Testis (tissue), 5 donors: ENCODE measurements at places on chromosomes 7 and 10. TPM values are rescaled to one million over a fixed set of nuclear protein-coding genes. Genes with fewer than 3 reads are reported as not detected.
A peak's percentile ranks its signal among the peaks of the same experiment; 100 is the strongest.

VENTX gene
- 1.5 TPM for polyA plus RNA-seq

TMEM178B gene
- polyA plus RNA-seq: 2.0 TPM

RTKN2 gene
- 9.1 TPM for polyA plus RNA-seq

NCF1 gene
- 8.3 TPM for polyA plus RNA-seq

LIPJ gene
- polyA plus RNA-seq: 10.4 TPM

UMAD1 gene
- polyA plus RNA-seq: 12.6 TPM

TFPI2 gene
- 4.6 TPM for polyA plus RNA-seq

PTTG1IP2 gene
- 13.1 TPM for polyA plus RNA-seq

CPED1 gene
- polyA plus RNA-seq: 7.4 TPM

SPDYE1 gene
- 8.3 TPM for polyA plus RNA-seq

CTAGE6 gene
- 7.9 TPM for polyA plus RNA-seq

CBLL1 gene
- 58.1 TPM for polyA plus RNA-seq

MLXIPL gene
- polyA plus RNA-seq: 34.2 TPM

PTPRZ1 gene
- 2.2 TPM for polyA plus RNA-seq

TRIM73 gene
- polyA plus RNA-seq: 21.3 TPM

DNA sequence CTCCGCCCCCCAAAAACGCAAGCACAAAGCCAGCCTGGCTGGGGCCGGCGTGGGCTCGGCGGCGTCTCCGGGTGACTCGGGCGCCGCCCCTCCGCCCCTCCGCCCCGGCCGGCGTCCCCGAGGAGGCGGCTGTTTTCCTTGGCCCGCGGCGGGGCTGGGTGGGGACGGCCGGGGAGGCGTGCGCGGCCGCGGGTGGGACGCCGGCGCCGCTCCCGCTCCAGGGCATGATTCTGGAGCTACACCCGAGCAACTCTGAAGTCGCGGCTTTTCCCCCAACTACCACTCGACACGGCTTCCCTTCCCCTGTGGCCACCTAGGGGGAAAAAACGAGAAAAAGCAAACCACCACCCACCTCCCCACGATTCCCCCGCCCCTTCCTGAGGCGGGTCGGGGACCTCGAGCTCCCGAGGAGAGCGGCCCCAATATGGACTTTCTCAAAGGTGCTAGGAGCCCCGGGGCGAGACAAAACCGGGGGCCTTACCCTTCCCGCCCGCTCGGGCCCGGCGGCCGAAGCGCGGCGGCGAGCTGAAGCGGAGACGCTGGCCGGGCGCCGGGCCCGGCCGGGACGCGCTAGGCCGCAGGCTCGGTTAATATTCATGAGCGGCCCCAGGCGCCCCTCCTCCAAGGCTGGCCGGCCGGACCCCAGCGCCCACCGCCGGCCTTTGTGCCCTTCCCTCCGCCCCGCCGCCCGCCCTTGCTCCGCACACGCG lies 856 bp downstream of the ARHGAP21 start:
- peak; percentile 52 for DNase-seq

- DNase-seq: no peak
Measured at GRCh38 chr7:51640841-51641240, 324.2 kb upstream of the COBL start.

DNA sequence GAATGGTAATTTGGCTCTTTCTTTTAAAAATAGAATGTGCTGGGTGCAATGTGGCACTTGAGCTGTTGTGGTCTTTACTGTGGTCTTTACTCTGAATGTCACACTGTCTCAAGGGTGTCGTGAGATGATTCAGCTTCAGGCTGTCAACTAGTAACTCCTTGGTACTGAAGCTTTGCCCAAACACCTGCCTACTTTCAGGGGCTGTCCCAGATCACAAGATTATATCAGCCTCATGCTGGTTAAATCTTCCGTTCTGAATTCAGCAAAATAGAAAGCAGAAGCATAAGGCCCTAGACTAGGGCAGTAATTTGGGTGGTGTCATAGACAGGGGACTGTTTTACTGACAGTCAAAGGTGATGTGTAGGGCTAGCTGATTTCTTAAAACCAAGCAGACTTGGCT lies 110.9 kb downstream of the BAMBI start:
- no peak for DNase-seq

DNA sequence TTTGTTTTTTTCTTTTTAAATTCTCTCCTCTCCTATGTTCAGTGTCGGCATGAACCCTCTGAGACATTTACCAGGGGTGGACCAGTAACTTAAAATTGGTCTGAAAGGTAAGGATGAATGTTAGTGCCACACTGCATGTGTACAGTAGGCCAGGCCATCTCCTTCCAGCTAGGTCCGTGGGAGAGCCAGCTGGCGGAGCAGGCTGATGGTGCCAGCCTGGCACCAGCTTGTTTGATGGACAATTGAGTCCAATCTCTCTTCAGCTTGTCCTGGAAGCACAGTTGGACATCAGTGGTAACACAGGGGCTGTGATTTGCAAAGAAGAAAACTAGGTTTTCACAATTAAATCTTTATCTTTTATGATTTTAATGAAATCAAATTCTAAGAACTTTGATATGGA lies 136.5 kb downstream of the CNNM2 start:
- DNase-seq: no peak

DNA sequence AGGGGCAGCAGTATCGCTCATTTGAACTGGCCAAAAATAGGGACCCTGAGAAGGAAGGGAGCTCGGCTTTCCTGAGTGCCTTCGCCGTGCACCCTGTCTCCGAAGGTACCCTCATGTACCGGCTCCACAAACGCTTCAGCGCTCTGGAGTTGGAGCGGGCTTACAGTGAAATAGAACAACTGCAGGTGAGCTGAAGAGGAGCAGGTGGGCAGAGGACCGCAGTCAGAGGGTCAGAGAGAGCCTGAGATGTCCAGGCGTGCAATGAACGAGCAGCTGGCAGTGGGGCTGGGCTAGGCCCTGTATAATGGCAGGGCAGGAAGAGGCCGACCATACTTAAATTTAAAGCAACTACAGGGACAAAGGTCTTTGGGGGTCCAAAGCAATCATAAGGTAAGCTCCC lies 4.1 kb downstream of the CHPF2 start:
- no peak for DNase-seq

DNA sequence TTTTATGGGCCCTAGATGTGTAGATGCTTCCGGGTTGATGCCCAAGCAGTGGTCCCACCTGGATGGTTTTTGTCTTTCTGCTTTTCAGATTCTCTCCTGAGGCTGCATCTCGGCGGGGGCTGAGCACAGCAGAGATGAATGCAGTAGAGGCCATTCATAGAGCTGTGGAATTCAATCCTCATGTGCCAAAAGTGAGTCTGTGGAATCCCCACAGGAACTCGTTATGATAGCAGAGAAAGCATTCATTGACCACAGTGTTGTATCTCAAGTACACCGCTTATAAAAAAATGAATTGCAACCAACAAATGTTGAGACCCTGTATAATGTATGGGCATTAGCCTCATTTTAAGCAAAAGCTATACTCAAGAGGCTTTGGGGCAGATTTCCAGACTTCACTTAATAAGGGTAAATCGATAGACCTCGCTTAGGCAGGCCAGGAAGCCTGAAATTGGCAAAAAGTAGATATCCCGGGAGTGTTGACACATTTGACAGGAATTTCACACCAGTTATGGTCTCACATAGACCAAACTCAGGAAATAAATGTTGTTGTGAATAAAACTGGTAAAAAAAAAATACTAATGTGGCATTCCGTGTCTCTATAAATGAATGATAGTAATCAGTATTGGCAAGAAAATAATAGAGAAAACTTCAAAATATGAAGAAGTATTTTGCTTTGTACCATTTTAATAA lies 132.0 kb downstream of the WNT2 start:
- DNase-seq: no peak

DNA sequence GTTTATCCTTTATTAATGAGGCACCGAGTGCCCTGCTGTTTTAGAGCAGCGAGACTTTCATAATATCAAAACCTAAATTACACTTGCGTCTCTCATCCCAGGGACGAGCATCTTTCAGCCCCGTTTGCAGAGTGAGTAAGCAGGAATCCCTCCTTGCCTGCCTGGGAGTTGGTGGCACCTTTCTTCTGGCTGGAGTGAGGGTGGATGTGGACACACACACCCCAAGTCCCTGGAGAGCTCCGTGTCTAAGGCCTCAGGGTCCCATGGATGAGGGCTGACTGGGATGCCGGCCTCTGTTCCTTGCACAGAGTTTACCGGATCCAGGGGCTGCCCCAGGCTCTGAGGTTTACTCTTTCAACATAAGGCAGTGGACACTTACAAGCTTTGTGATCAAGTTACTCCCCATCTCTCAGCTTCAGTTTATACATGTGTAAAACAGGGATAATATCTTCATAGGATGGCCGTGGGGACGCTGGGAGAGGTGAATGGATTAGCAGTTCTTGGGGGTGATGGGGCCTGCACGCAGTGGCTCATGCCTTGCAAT lies 24.5 kb downstream of the POLL start:
- DNase-seq: peak; percentile 10

- no peak for DNase-seq
Measured at GRCh38 chr10:77392851-77393250, 244.8 kb downstream of the KCNMA1 start.

- DNase-seq: no peak
Measured at GRCh38 chr7:47967123-47967522, 12.3 kb downstream of the HUS1 start.

GRCh38 chr10:43263551-43264343 lies 3.1 kb downstream of the RASGEF1A start:
- DNase-seq: no peak

DNA sequence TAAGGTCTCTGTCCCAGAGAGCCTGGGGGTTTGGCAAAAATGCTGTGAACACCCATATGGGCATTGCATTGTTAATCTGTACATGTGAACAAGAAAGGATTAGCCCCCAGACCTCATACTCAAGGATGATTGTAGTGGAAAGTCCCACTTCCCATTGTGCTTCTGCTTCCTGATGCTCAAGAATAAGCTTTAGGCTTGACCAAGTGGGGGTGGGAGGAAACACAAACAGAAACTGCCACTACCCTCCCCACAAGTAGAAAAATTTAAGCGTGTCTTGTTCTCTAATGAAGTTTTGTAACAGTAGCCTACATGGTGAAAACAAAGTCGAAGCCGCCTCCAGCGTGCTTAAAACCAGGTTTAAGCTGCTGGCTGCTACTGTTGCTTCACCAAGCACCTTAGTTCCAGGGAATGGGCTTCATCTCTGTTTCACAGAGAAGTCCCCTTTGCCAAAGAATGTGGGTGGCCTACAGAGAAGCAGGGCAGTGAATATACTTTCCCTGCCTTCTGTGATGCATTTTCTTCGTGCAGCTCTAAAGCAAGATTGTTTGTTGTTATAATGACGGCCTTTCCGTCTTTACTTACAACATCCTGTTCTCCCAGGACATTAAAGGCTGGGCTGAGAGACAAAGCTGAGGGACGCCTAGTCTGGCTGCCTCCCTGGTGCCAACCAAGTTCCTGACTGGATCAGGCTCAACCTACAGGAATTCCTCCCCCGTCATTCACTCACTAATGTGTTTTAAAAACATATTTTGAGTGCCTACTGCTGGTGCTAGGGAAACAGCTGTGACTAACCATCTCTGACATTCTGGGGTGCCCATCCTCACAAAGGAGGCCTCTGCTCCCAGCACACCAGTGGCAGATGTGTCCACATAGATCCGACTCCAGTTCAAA lies 32.1 kb upstream of the CCSER2 start:
- no peak for DNase-seq

GRCh38 chr7:140402178-140402835 lies 1.6 kb upstream of the RAB19 start:
- DNase-seq: no peak

- DNase-seq: no peak
Measured at GRCh38 chr7:85090143-85090542, 96.7 kb downstream of the SEMA3D start.

GRCh38 chr10:47111329-47111862 lies 188.6 kb upstream of the GDF10 start:
- DNase-seq: no peak

- peak; percentile 63 for DNase-seq
Measured at GRCh38 chr10:103676058-103676785, 179.2 kb downstream of the SH3PXD2A start.

GRCh38 chr7:111855161-111855841 lies 293.0 kb upstream of the IMMP2L start:
- DNase-seq: peak; percentile 78

- no peak for DNase-seq
Measured at GRCh38 chr10:33293076-33293475, 41.4 kb downstream of the NRP1 start.

DNA sequence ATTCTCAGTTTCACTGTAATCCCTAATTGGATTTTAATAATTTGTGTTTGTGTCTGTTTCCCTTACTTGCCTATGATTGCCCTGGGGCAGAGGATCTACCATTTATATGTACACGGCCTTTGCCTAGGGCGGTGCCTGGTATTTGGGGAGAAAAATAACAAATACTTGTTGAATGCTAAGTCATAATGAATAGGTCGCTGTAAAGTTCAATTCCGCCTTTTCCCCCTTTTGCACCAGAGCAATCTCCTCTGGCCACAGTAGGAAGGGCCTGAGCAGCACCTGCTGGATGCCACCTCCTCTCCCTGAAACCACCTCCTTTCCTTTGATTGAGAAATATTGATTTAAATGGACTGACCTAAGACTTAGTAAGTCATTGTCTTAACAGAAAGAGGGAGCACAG lies 70.2 kb downstream of the RHOBTB1 start:
- no peak for DNase-seq

DNA sequence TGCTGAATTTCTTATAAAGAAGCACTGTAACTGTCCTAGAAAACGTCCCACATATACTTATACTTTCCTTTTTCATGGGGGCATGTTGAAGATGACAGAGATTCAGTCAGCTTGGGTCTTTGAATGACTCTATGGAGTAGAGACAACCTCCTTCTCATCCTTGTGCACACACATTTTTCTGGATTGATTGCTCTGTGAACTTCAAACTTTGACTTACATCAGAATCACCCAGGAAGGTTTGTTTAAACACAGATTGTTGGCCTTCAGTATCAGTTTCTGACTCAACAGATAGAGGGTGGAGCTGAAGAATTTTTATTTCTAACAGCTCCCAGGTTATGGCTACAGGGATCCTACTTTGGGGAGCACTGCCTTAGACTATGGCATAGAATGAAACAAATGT lies 97.6 kb upstream of the DGKB start:
- no peak for DNase-seq

GRCh38 chr10:17954861-17955260 lies 3.1 kb downstream of the SLC39A12 start:
- DNase-seq: no peak

GRCh38 chr7:100065452-100066186 lies 15.9 kb downstream of the ZNF3 start:
- DNase-seq: no peak

- no peak for DNase-seq
Measured at GRCh38 chr7:7385421-7385820, 150.3 kb downstream of the COL28A1 start.

GRCh38 chr7:82211333-82211732 lies 232.2 kb downstream of the CACNA2D1 start:
- DNase-seq: no peak

GRCh38 chr7:105133986-105134655 lies 120.1 kb downstream of the KMT2E start:
- no peak for DNase-seq

GRCh38 chr7:23093111-23093510 lies 12.5 kb upstream of the KLHL7 start:
- no peak for DNase-seq

DNA sequence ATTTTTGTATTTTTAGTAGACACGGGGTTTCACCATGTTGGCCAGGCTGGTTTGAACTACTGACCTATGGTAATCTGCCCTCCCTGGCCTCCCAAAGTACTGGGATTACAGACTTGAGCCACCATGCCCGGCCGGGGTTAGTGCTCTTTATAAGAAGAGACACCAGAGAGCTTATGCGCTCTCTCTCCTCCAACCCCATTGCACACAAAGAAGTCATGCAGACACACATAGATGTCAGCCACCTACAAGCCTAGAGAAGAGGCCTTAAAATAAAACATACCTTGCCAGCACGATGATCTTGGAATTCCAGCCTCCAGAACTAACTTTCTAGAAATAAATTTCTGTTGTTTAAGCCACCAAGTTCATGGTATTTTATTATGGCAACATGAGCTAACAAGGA lies 10.0 kb upstream of the FAM53B start:
- no peak for DNase-seq

GRCh38 chr7:28173531-28173930 lies 7.1 kb downstream of the JAZF1 start:
- no peak for DNase-seq
